ENCODE measurements at places on chromosomes 6 and 20. TPM values are rescaled to one million over a fixed set of nuclear protein-coding genes. Genes with fewer than 3 reads are reported as not detected.

The GABRR1 gene
- 0.21 TPM for total RNA-seq

DNA sequence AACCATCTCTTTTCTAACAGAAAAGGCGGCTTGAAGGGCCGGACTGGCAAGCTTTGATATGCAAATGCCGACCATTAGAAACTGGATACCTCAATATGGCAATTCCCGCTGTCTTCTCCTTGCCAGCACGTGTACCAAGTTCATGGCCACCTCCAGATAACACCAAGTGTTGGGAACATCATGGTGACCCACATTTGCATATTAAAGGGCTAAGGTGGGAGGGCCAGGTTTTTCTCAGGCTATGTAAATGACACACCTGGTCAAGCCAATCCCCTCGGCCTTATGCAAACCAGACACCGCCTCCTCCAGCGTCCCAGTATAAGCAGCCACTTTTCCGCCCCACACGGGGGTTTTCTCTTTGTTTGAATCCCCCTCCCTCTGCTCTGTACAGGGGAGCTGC, 110.7 kb downstream of the DACT2 start:
- no peaks in the 10 kb centered on the region for H3K27me3 ChIP-seq
- no peaks in the 10 kb centered on the region for H3K36me3 ChIP-seq
- no peak overlapping the region for H3K27ac ChIP-seq
- no peak overlapping the region for H3K4me3 ChIP-seq
- no peaks in the 10 kb centered on the region for H3K4me1 ChIP-seq
- no peak for DNase-seq

- no peak overlapping the region for H3K4me3 ChIP-seq
- H3K27ac ChIP-seq: no peak overlapping the region
- DNase-seq: no peak
- H3K27me3 ChIP-seq: no peaks in the 10 kb centered on the region
Observed at GRCh38 chr20:42097741-42098140, 479.6 kb upstream of the CHD6 start.

- H3K27me3 ChIP-seq: no peaks in the 10 kb centered on the region
- no peaks in the 10 kb centered on the region for H3K36me3 ChIP-seq
- DNase-seq: no peak
Observed at GRCh38 chr6:34102696-34103095, 43.2 kb downstream of the GRM4 start.

The PEDS1 gene
- total RNA-seq: 29.1 TPM

The NOTCH4 gene
- total RNA-seq: 2.9 TPM

DNA sequence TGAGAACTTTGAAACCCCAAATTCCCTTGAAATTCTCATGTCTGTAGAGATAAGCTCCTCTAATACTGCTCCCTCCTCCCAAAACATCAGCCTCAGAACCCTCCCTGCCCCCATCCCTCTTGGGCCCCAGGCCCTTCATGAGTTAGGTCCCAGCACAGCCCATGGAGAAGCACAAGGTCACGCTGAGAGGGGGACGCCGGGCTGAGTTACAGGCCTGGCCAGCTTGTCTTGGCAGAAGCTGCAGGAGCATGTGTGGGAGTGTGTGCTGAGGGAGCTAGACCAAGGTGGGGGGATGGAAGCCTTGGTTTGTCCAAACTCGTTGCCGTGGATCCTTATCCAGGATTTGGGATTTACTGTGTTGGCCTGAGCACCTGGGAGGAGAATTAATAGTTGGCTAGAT, 8.5 kb upstream of the PTCRA start:
- no peaks in the 10 kb centered on the region for H3K4me1 ChIP-seq
- DNase-seq: no peak
- no peak overlapping the region for H3K27ac ChIP-seq
- H3K4me3 ChIP-seq: no peak overlapping the region

DNA sequence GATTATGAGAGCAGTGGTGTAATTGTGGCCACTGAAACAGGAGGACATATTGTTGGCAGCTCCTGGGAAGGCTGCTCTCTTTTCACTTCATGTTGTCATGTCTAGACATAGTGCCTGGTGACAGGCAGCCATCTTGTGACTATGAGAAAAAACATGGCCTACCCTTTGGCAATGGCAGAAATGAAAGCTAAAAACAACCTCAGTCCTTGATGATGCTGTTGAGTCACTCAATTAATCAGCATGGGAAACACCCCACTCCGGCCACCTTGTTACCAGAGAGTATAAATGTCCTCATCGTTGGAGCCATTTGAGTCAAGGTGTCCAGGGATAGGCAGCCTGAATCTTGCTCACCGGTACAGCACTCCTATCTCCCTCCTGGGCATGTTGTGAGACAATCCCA, 31.2 kb upstream of the HMGA1 start:
- no peak overlapping the region for H3K4me3 ChIP-seq
- no peaks in the 10 kb centered on the region for H3K4me1 ChIP-seq
- no peak for DNase-seq
- H3K27ac ChIP-seq: no peak overlapping the region
- no peaks in the 10 kb centered on the region for H3K27me3 ChIP-seq

The GLP1R gene
- not detected for total RNA-seq

- no peaks in the 10 kb centered on the region for H3K36me3 ChIP-seq
- H3K4me3 ChIP-seq: no peak overlapping the region
- DNase-seq: no peak
- H3K27ac ChIP-seq: no peak overlapping the region
- H3K27me3 ChIP-seq: no peaks in the 10 kb centered on the region
- no peaks in the 10 kb centered on the region for H3K4me1 ChIP-seq
Observed at GRCh38 chr6:159823953-159824352, 23.9 kb downstream of the PNLDC1 start.

DNA sequence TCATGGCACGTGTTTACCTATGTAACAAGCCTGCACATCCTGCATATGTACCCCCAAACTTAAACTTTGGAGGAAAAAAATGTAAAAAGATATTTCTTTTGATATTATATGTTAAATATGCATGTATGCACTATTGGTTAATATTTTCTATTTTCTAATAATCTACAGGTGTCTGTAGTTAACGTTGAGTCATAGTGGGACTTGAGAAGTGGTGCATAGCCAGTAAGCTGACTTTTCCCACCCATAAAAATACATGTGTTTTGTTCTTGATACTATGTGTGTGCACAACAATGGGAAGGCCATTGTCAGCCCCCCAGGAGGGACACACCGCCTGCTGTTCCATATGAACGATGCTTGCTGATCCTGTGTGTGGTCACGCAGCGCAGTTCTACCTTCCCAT, 49.1 kb downstream of the FAM120B start:
- H3K27me3 ChIP-seq: no peaks in the 10 kb centered on the region
- no peaks in the 10 kb centered on the region for H3K36me3 ChIP-seq

The ABHD12 gene
- 60.6 TPM for total RNA-seq

The UBD gene
- 0.86 TPM for total RNA-seq

GRCh38 chr6:14360565-14360964, 243.0 kb downstream of the CD83 start:
- H3K4me1 ChIP-seq: no peaks in the 10 kb centered on the region
- no peak overlapping the region for H3K27ac ChIP-seq
- no peaks in the 10 kb centered on the region for H3K36me3 ChIP-seq
- DNase-seq: no peak
- no peak overlapping the region for H3K4me3 ChIP-seq

GRCh38 chr20:2145376-2145775, 43.7 kb downstream of the STK35 start:
- no peak overlapping the region for H3K27ac ChIP-seq
- H3K36me3 ChIP-seq: peaks cover 6% of the 10 kb centered on the region

DNA sequence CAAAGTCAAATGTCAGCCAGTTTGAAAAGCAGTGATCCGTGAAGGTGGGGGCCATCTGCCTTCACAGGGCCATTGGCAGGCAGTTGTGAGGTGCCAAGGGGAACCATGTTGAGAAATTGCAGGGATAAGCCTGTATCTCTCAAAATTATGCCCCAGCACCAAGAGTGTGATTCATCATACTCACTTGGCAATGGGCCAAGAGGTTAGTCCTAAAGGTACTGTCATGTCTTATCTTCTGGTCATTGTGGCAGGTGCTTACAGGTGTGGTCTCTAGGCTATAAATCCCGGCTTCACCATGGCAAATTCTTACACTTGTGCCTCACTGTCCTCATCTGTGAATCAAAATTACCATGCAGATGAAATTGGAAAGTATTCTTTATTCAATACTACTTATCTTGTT, 150.7 kb upstream of the LAMP5 start:
- H3K27ac ChIP-seq: no peak overlapping the region
- no peaks in the 10 kb centered on the region for H3K4me1 ChIP-seq
- no peak for DNase-seq
- H3K4me3 ChIP-seq: no peak overlapping the region

The FAM217A gene
- not detected for total RNA-seq

The PI3 gene
- total RNA-seq: 93.4 TPM

DNA sequence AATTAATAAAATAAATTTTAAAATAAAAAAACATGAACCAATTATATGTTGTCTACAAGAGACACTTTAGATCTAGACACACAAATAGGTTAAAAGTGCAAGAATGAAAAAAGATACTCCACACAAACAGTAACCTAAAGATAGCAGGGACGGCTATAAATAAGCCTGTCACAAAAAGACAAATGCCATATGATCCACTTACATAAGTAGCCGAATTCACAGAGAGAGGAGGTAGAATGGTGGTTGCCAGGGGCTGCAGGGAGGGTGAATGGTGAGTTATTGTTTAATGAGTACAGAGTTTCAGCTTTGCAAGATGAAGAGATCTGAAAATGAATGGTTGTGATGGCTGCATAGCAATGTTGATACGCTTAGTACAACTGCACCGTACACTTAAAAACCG, 32.7 kb downstream of the KATNA1 start:
- H3K27me3 ChIP-seq: no peaks in the 10 kb centered on the region
- no peak overlapping the region for H3K27ac ChIP-seq
- H3K4me3 ChIP-seq: no peak overlapping the region

The TGM3 gene
- 0.27 TPM for total RNA-seq

The AVP gene
- total RNA-seq: not detected

Measured in colonic mucosa (tissue), 4 donors.